ENCODE measurements at places on chromosomes 4 and X.

DNA sequence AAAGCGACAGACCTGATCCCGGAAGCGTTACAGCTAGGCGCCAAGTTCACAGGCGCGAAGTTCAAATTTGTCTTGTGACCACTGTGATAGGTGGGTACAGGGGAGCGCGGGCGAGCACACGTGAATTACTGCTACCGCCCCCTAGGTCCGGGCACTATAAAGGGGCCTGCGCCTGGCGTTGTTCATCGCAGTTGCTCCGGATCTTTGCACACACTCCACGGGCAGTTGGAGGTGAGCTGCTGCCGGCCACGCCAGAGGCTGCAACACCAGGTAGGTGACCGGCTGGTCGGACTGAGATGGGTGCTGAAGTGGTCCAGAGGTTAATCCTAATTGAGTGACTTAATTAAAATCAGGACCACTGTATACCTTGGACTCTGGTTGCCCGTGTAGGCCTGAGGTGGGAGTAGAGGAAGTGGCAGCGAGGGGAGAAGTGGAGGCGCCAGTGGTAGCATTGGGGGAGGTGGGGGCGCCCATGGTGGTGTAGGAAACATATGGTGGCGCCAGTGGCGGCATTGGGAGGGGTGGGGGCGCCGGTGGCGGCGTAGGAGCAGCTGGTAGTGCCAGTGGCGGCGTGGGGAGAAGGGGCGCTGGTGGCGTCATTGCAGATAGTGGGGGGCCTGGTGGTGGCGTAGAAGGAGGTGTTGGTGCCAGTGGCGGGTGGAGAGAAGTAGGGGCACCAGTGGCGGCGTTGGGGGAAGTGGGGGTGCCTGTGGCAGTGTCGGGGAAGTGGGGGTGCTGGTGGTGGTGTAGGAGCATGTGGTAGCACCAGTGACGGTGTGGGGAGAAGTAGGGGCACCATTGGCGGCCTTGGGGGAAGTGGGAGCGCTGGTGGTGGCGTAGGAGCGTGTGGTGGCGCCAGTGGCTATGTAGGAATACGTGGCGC lies at the start of gene GCNA:
TSS of gene GCNA (plus strand) at position 185 of the 883 bp plus-strand sequence. CDS start 2,385 bp downstream, outside the sequence.
- DNase-seq: no peak

GRCh38 chr4:4502694-4503311 lies 39.0 kb downstream of the STX18 start:
- DNase-seq: no peak

DNA sequence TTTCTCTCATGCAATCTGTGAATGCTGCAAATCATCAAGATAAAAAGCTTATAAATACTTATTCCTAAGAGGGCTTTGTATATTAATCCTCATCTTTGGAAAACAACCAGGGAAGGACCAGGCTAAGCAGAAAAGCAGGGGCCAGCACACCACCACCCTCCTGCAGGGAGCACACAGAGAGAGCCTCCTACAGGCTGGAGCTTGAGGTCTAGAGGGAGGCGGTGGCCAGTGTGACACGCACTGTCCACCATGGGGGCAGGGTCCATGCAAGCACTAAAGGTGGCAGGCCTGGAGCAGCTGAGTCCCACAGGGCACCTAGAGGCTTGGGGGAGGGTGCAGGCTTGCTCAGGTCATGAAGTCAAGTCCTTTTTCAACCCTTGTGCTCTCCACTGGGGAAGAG lies 236.9 kb downstream of the TACR3 start:
- no peak for DNase-seq

GRCh38 chr4:24489870-24490269 lies 94.5 kb downstream of the DHX15 start:
- no peak for DNase-seq

- no peak for DNase-seq
These were observed 61.5 kb upstream of the TBL1X start for GRCh38 chrX:9403374-9403773.

DNA sequence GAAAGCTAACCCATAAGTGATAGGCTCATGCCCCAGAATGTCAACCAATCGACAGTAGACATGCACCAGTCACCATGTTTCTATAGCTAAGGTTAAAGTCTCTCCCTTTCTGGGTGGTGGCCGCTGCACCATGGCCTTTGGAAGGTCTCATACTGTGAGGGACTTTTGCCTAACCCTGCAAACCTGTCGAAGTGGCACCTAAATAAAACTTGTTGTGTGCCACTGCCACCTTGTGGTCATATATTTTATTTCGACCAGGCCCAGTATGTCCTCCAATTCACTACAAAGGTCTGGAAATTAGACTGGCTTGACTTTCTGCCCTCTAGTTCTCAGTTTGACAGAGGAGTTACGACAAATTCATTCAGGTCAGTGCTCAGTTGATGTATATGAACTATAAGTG lies 163.1 kb downstream of the SMARCA1 start:
- DNase-seq: no peak

DNA sequence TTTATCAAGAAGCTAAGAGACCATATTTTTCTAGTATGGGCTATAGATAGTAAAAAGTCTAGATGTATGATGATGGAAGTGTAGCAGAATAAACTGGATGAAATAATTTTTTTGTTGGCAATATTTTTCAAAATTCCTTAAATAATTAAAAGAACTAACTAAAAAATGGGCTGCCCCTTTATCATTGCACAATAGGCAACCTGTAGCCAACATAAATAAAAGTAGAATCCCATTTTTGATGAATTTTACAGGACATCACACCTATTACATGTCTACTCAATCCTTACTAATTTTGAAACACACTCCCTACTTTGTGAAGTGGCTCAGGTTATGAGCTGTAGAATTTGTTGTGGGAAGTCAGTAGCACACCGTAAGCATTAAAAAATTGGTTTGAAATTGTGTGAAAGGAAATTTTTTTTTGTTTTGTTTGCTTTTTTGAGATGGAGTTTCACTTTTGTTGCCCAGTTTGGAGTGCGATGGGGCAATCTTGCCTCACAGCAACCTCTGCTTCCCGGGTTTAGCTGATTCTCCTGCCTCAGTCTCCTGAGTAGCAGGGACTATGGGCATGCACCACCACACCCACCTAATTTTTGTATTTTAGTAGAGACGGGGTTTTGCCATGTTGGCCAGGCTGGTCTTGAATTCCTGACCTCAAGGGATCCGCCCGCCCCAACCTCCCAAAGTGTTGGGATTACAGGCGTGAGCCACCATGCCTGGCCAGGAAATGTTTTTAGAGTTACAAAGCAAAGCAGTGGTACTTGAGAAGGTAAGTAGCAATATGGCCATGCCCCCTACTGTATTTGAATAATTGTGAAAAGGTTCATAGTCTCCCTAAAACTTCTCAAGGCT lies 8.9 kb upstream of the RUFY3 start:
- DNase-seq: no peak

DNA sequence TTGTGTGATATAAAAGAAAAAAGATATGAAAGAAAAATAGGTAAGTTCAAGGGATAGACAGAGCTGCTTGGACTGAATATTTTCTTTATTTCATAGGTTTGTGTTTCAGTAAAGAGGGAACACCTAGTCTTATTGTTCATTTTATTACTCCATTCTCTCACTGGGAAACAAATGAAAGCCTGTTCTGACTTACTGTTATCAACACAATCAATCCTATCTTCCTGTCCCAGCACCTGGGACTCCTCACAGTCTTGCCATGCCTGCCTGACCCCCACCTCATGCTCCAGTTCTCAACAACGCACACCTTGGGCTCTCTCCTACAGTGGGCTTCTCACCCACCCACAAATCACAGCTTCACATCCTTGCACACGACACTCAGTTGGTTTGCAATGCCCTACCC lies 189.5 kb downstream of the PRDM5 start:
- no peak for DNase-seq

GRCh38 chrX:56975611-56976010 lies 19.7 kb downstream of the SPIN3 start:
- DNase-seq: no peak

DNA sequence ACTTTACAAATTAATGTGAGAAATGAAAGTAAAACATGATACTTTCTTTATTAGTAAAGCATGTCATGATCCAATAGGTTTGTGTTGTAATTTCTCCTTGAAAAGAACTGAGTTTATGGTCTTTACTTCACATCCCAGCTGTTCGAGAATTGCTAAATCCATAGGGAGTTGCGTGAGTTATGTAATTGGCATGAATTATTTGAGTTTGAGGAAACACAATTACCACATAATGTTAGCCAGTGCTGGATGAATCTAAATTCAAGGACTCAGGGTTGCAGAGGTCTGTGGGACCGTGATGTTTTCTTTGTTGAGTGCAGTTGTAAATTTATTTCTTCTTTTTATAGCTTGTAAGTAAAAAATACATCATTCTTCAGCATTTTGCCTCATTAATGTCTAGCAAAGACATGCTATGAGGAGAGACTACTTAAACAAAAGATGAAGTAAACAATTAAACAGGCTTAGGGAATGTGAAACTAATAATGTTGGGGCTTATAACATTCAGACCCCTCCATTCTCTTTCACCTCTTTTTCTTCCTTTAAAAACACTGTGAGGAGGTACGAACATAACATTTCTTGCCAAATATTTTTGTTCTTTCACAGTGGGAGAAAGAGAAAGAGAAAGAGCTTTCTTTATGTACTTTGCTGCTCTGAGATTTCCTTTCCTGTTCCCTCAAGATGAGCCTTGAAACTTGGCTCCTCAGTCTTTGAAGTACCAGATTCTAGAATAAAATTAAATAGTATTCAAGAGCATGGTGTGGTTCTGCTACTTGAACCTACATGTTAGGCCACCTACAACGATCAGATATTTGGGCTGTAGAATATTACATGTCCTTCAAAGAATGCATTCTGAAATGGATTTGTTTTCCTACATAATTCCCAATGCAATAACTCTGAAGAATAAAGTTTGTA lies 159.6 kb upstream of the ANK2 start:
- no peak for DNase-seq

DNA sequence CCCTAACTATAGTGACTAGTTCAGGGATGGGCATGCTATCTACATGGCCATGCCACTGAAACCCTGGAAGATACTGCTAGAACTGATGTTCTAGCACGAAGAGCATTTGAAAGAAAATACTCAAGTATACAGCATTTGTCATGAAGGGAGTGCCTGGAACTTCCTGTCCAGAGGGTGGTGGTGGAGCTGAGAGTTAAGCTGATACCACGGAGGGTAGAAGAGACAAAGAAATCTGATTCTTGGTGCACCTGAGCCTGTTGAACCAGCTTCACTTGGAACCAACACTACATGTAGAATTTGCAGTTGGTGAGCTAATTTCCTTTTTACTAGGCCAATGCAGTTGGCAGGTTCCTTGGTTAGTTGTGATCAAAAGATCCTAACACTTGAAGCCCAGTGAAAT lies 116.4 kb downstream of the CCNG2 start:
- DNase-seq: no peak

DNA sequence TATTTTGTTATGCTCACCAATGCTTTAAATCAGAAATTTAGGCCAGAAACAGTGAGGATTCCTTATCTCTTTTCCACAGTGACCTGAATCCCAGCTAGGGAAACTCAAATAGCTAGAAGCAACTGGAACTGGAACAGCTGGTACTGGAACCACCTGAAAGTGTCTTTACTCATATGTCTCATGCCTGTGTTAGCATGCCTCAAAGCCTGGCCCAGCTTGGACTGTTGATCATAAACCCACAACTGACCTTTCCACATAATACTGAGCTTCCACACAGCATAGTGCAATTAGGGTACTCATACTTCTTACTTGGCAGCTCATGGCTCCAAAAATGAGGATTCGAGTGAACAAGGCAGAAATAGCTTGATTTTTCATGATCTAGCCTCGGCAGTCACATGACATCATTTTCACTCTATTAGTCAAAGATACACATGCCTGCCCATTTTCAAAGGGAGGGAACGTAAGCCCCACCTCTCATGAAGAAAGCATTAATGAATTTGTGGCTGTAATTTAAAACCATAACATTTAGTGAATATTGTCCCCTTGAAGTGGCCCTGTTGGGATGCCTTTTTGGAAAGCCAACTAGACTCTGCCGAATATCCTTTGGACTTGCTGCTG lies 80.8 kb upstream of the ACSL1 start:
- DNase-seq: no peak

DNA sequence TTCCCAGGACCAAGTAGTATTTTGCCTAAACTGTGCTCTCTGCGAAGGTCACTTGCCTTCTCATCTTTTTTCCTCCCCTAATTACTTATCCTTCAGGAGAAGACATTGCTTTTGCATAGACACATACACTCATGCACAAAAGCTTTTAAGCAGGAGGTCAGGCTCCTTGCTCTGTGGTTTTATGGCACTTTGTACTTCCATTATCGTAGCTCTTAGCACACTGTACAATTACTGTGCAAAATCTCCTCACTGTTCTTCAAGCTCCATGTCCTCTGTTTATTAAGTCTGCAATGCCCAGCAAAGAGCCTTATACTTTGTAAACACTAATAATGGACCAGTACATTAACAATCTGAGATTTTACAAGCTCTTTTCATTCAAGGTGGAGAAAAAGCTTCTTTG lies 188.4 kb upstream of the GNPDA2 start:
- no peak for DNase-seq

GRCh38 chr4:7569810-7570783 lies 135.4 kb upstream of the PSAPL1 start:
- no peak for DNase-seq

DNA sequence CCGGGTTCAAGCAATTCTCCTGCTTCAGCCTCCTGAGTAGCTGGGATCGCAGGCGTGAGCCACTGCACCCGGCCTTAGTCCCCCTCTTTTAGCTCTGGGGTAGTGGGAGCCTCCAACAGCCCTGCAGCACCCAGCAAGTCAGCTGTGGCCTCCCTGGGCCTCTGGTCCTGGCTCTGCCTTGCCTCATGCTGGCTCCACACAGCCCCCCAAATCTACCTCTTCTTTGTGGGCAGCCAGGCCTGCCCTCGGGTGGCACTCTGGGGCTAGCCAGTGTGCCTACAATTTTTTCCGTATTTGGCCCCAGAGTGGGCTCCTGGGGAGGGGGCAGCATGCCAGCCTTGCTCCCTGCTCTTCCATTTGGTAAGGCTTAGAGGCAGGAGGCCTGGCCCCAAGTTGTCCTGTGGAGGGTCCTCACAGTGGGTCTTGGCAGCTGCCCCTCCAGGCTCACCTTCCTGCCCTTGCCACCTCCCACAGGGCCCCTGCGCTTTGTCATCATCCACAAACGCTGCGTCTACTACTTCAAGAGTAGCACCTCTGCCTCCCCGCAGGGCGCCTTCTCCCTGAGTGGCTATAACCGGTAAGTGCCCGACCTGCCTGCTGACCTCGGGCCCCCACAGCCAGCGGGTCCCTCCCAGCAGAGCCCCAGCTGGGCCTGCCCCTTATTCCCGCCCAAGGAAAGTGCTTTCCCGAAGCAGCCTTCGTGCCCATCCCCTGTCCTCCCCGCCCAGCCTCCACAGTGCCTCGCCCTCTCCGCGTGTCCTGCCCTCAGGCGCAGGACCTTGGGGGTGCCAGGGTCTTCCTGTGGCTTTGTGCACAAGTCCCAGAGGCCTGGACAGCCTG lies 21.0 kb upstream of the ADD1 start:
- no peak for DNase-seq

- no peak for DNase-seq
These were observed 8.0 kb upstream of the CCDC110 start for GRCh38 chr4:185479507-185479971.

GRCh38 chrX:2831471-2832228 lies 2.9 kb downstream of the GYG2 start:
- DNase-seq: no peak

DNA sequence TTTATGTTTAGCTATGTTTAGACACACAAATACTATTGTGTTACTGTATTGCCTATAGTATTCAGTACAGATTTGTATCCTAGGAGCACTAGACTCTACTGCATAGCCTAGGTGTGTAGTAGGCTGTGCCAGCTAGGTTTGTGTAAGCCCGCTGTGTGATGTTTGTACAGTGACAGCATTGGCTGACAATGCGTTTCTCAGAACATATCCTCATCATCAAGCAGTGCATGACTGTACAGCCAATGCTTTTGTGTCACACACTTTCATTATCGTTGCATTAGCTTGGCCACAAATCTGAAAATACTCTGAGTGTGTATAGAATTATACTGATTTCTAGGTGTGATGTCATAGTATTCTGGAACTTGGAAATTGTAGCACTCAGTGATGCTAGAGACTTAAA lies 63.4 kb downstream of the CLDN34 start:
- DNase-seq: no peak
